CD4-positive, alpha-beta T cell (primary cell): ENCODE measurements at places on chromosomes 16 and 17.

GRCh38 chr17:61723183-61723582 is 132.2 kb upstream of the NACA2 start:
- DNase-seq: no peak

DNA sequence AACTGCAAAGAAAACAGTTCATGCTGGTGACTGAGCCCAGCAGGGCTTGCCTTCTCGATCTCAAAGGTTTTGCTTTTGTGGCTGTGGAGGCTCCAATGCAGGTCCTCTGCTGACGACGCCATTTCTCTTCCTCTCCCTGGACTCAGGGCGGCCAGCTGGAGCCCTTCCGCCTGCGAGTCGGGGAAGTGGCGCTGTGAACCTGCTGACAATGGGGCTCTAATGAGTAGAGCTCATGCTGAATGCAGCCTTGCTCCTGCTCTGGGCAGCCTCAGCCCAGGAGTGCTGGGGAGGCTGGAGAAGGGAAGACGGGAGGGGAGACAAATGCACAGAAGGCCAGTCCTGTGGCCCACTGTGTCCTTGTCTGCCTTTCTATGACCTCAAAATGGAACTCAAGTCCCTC is 43.8 kb downstream of the VAC14 start:
- no peak for DNase-seq

DNA sequence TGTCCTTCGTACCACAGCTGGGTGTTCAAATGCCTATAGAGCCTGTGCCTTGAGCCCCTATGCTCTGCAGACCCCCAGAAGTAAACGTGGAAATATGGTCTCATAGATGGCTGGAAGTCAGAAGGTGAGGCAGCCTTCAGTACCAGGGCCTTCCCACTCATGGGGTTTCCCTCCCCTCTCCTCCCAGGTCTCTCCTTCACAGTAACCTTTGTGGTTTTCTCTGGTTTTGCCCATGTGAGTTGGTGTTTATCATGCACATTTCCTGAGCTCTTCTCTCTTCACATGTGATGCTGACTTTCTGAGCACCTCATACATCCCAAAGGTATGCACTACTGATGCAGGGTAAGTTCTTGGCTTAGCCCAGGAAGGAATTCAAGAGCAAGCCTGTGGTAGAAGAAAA is 35.4 kb downstream of the TMEM114 start:
- no peak for DNase-seq

GRCh38 chr16:89452925-89453324 is 37.4 kb downstream of the ANKRD11 start:
- no peak for DNase-seq

GRCh38 chr16:12518241-12519175 is 285.2 kb downstream of the CPPED1 start:
- DNase-seq: no peak

GRCh38 chr17:77382356-77382911 is 241.7 kb downstream of the SEC14L1 start:
- DNase-seq: no peak

GRCh38 chr16:70472786-70473433 is 18.5 kb downstream of the FCSK start:
- no peak for DNase-seq

DNA sequence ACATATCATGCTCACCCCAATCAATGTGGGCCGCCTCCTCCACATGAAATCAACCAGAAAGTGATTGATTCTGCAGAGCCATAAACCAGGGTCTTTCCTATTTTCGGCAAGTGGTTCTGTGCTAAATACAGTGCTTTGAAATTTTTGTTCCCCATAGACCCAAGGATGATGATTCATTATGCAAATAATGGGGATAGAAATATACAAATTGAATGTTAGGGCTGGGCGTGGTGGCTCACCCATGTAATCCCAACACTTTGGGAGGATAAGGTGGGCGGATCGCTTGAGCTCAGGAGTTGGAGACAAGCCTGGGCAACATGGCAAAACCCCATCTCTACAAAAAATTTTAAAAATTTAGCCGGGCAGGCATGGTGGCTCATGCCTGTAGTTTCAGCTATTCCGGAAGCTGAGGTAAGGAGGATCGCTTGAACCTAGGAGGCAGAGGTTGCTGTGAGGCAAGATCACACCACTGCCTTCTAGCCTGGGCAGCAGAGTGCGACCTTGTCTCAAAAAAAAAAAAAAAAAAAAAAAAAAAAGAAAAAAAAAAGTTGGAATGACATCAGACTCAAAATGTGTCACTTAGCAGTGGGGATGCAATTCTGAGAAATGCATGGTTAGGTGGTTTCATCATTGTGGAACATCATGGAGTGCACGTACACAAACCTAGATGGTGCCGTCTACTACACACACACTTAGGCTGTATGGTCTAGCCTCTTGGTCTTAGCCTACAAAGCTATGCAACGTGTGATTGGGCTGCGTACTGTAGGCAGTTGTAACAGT is 581.7 kb downstream of the MAF start:
- DNase-seq: no peak

- DNase-seq: no peak
Observed at GRCh38 chr17:43114151-43114552, 11.0 kb downstream of the BRCA1 start.

DNA sequence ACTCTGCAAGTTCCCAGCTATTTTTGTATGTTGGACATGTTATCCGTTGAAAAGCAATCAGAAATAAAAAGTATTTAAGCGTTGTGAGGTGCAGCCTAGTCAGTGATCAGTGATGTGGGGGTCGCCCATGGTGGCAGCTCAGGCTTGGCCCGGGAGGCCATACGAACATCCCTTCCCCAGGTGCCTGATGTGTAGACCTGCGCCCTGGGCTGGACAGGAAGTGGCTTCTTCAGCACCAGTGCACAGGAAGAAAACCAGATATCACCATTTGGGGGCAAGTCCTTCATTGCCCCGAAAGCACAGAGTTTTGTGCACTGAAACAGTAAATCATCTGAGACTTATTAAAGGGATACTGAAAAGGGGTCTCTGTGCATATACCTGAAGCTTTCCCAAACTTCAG is 98.9 kb downstream of the SOCS1 start:
- DNase-seq: no peak

- no peak for DNase-seq
Observed at GRCh38 chr17:82092995-82093751, 4.9 kb downstream of the FASN start.
